H4 (cell line): ENCODE measurements at places on chromosomes 3 and 15.

GRCh38 chr3:152556731-152557254, 278.1 kb upstream of the P2RY1 start:
- DNase-seq, result no peak

DNA sequence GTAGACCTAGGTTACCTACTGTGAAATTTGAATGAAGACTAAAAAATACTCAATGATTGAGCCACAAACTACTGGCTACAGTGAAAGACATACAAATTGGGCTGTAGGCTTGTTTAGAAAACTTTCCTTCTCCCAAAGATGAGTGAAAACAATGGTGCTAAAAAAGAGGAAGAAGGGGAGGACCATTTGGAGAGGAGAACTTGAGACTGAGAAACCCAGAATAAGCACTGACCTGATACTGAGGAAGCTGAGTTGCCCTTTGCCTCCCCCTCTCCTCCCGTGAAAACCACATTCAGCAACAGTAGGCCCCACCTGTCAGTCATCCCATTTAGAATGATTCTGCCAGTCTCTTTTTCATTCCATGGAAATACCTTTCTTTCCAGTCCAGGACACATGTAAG, 484.0 kb upstream of the TGFBR2 start:
- DNase-seq, result no peak

DNA sequence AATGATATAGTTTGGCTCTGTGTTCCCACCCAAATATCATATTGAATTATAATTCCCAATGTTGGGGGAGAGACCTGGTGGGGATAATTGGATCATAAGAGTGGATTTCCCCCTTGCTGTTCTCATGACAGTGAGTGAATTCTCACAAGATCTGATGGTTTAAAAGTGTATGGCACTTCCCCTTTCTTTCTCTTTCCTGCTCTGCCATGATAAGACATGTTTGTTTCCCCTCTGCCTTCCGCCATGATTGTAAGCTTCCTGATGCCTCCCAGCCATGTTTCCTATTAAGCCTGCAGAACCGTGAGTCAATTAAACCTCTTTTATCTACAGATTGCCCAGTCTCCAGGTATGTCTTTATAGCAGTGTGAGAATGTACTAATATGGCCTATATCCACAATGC, 126.7 kb upstream of the GMNC start:
- no peak for DNase-seq

DNA sequence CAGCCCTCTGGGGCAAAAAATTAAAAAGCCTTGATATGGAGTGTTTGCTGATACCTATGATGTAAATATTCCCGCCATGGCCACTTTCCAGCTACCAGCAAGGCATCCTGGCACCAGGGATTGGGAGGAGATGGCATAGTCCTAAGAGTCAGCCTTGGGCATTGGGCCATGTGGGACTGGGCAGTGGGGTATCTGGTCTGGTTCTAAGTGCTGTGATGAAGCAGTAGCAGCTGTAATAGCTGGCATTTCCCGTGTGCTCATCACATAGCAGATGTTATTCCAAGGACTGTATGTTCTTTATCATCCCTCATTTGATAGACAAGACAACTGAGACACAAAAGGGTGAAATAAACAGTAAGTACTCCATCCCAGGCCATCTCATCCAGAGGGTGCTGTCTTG, 6.9 kb upstream of the SACM1L start:
- DNase-seq, result no peak

DNA sequence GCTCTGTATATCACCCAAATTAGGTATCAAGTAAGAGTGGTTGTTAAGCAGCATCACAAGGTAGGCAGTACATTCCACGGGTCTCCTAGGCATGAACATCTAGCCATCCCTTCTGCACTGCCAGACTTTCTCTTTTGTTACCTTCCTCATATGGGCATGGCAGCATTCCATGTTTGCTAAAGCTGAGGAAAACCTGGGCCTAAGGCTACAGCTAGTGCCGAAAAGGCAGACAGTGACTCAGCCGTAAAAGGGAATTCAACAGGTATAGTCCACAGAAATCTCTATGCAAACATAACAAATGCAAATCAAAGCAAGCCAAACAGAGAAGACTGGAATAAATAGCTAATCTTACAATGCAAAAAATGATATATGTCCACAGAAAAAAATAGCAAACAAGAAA, 645.4 kb downstream of the ZBBX start:
- DNase-seq, result no peak

- DNase-seq, result no peak
These were observed 45.9 kb upstream of the ABHD10 start for GRCh38 chr3:111932946-111933345.

DNA sequence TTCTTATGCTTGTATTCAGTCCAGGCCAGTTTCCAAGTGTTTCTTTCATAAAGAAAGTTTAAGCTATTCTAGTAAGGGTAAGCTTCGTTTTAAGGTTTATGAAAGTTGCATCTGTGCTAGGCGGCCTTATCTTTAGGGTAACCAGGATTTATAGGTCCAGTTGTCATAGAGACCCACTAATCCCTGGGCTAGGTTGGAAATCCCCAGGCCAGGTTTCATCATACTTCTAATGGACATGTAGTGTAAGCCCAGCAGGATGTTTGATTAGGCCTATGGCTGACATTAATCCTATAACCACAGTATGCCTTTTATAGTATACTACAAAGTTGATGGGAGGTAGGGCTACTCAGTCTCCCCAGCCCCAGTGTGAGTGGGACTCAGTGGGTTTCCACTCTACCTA, 312.4 kb downstream of the CACNA2D3 start:
- DNase-seq, result no peak

DNA sequence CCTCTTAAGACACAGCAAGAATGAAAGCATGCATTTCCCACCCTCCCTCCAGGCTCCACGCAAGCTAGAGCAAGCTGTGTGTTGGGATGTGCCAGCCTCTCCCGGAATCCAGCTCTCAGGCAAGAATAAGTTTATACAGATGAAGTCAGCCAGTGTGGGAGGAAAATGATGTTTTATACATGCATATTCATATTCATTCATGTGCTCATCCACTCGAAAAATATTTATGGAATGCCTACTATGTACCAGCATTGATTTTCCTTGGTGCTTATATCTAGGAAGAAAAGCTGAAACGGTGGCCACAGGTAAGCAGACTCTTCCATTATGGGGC, 62.7 kb downstream of the KLHL6 start:
- no peak for DNase-seq
